ENCODE measurements at places on chromosomes 2 and 18. TPM values are rescaled to one million over a fixed set of nuclear protein-coding genes. Genes with fewer than 3 reads are reported as not detected.

Gene DSC3
- 0.13 TPM for total RNA-seq

Gene UGT1A5
- total RNA-seq, result not detected

Gene NOSTRIN
- total RNA-seq, result 11.0 TPM

Gene RAB6C
- total RNA-seq, result not detected

Gene RGPD4
- total RNA-seq, result not detected

Gene RHBDD1
- total RNA-seq, result 7.0 TPM
